Left lung (tissue), 14 donors: ENCODE measurements at places on chromosomes 3 and 15. TPM values are rescaled to one million over a fixed set of nuclear protein-coding genes. Genes with fewer than 3 reads are reported as not detected.

The KLHL40 gene
- total RNA-seq = not detected

The MCTP2 gene
- total RNA-seq = 38.8 TPM

The GLDN gene
- 20.5 TPM for total RNA-seq

The CELF6 gene
- 2.2 TPM for total RNA-seq

The MAP2K1 gene
- 59.3 TPM for total RNA-seq

The PCLAF gene
- 14.9 TPM for total RNA-seq

The TMEM108 gene
- total RNA-seq = 19.3 TPM

The SAMMSON gene
- not detected for total RNA-seq

The COL6A6 gene
- 7.7 TPM for total RNA-seq

The TNFSF10 gene
- 95.2 TPM for total RNA-seq

The METTL6 gene
- total RNA-seq = 16.1 TPM

The CCR2 gene
- total RNA-seq = 27.0 TPM

The COL6A5 gene
- total RNA-seq = 0.93 TPM

The ECE2 gene
- total RNA-seq = not detected

The PLSCR4 gene
- 63.5 TPM for total RNA-seq

The FAM81A gene
- total RNA-seq = 1.9 TPM

The POU1F1 gene
- total RNA-seq = not detected

The CAPN3 gene
- total RNA-seq = 32.9 TPM

The C15orf40 gene
- total RNA-seq = 20.2 TPM

The CPNE9 gene
- total RNA-seq = 0.21 TPM

The ACAN gene
- 0.99 TPM for total RNA-seq

The RLBP1 gene
- not detected for total RNA-seq

The IGSF11 gene
- total RNA-seq = 0.24 TPM

The DUOXA2 gene
- total RNA-seq = not detected

The OSBPL10 gene
- 26.6 TPM for total RNA-seq

The GRAMD1C gene
- 5.6 TPM for total RNA-seq

The CHRNA7 gene
- 1.2 TPM for total RNA-seq

The SCN10A gene
- total RNA-seq = not detected

The CCDC13 gene
- total RNA-seq = 0.90 TPM

The MAP3K13 gene
- total RNA-seq = 34.5 TPM

The SCN5A gene
- 0.97 TPM for total RNA-seq

The NMNAT3 gene
- 4.5 TPM for total RNA-seq

The SCG5 gene
- 0.73 TPM for total RNA-seq

The PLCD1 gene
- total RNA-seq = 47.5 TPM

The SOX14 gene
- total RNA-seq = not detected

The CSPG5 gene
- total RNA-seq = 3.8 TPM

The LINGO1 gene
- total RNA-seq = 3.4 TPM

The SLC35G2 gene
- total RNA-seq = 5.9 TPM

The NLGN1 gene
- 4.3 TPM for total RNA-seq

The RAB11A gene
- total RNA-seq = 217 TPM

The GOLGA6D gene
- not detected for total RNA-seq

The EIF2B5 gene
- total RNA-seq = 44.5 TPM

The KNG1 gene
- total RNA-seq = not detected

The ADGRG7 gene
- not detected for total RNA-seq

The EPHB1 gene
- total RNA-seq = 4.3 TPM

The IGSF10 gene
- 7.2 TPM for total RNA-seq

The GOLGA8Q gene
- 0.52 TPM for total RNA-seq
